Right lung (tissue), 10 donors: ENCODE measurements at places on chromosomes 5 and 9. TPM values are rescaled to one million over a fixed set of nuclear protein-coding genes. Genes with fewer than 3 reads are reported as not detected.

Gene SPINK9
- 0.44 TPM for polyA plus RNA-seq

Gene LIX1
- 1.2 TPM for polyA plus RNA-seq

- no peak for DNase-seq
These were observed 212.1 kb upstream of the NUDT12 start for GRCh38 chr5:103774721-103775120.

Gene NMUR2
- 0.34 TPM for polyA plus RNA-seq

- DNase-seq = peak; percentile 41
These were observed 47.1 kb downstream of the SH3PXD2B start for GRCh38 chr5:172407241-172407691.

- DNase-seq = peak; percentile 7
These were observed 1061.9 kb upstream of the CDH18 start for GRCh38 chr5:21049901-21050300.

- DNase-seq = peak; percentile 39
These were observed 545 bp downstream of the PALM2AKAP2 start for GRCh38 chr9:109780453-109781033.

Gene SLC45A2
- polyA plus RNA-seq = 0.13 TPM

Gene CDO1
- polyA plus RNA-seq = 60.7 TPM

GRCh38 chr9:92147852-92148180 lies 32.6 kb upstream of the SPTLC1 start:
- DNase-seq = no peak

Gene KIF12
- 51.1 TPM for polyA plus RNA-seq

Gene MLANA
- 1.1 TPM for polyA plus RNA-seq

GRCh38 chr5:41736641-41737040 lies 133.6 kb downstream of the OXCT1 start:
- DNase-seq = no peak

Gene SHISAL2B
- polyA plus RNA-seq = 7.8 TPM

Gene NR4A3
- 0.46 TPM for polyA plus RNA-seq

GRCh38 chr9:21996438-21996837 lies 1.8 kb downstream of the CDKN2B-AS1 start:
- no peak for DNase-seq

Gene F2RL1
- 10.2 TPM for polyA plus RNA-seq

GRCh38 chr5:107616213-107616612 lies 54.5 kb downstream of the EFNA5 start:
- no peak for DNase-seq

- DNase-seq = no peak
These were observed 538.2 kb downstream of the CCDC171 start for GRCh38 chr9:16090907-16091629.

DNA sequence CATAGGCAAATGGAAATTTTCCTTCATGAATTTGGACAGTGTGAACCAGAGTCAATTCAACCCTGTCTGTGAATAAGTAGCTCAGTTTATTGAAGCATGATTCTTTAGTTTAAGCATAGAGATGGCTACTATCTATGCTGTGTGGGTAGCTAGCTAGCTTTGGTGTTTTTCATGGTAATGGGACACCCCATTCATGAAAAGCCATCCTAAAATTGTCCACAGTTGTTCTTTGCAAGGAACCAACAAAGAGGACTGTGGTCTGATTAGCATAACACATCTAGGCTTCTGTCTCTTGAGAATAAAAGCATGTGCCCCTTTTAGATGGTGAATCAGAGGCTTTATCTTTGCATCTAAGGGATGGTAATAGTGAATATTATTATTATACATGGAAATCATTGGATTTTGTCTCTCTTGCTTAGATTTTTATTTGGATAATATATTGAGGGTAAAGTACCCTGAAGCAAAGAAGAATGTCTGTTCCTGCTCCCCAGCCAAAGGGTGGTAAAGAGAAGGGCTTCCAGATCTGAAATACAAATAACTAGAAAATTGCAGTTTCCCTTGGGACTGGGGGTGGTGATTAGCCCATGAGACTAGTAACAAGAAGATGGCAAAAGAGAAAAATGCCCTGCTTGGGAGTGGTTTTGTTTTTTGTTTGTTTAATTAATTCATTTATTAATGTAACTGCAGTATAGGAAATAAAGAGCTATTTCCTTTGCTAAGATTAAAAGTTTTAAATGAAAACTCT lies 624.2 kb upstream of the ZNF608 start:
- DNase-seq = no peak

DNA sequence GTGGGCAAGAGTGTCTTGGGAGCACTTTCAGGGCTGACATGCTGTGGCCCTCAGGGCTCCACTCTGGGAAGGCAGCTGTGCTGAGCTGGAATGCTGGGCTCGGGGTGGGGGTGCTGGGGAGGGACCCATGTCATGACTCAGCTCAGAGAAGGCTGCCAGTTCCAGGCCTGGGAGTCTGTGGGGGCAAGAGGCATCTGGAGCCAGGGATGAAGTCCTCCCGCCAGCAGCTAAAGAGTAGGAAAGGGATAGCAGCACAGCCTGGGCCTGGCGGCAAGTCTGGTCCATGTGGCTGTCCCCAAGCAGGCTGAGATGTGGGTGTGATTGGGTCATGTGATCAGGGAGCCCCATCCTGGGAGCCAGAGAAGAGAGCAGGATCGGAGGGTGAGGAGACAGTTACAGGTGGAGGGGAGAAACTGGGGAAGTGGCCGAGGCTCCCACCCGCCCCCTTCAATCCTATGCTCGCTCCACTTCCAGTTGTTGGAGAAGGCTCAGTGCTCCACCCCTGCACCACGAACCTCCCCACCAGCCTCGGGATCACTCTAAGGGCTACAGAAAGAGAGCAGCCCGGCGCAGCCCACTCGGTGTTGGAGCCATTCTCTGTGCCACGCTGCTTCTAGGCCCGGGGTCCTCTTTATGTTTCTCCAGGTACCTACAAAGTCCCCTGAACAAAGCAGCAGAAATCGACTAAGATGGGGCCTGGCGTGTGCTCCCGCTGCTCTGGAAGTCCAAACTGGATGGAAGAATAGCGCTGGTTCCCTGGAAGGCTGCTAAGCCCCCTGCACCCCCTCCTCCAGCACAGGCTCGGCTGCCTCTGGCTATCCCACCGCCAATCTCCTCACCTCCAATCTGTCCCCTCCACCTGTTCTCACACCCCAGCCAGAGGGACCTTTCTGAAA lies 12.0 kb downstream of the PDGFRB start:
- DNase-seq = no peak
